ENCODE measurements at places on chromosomes 11 and 22.

DNA sequence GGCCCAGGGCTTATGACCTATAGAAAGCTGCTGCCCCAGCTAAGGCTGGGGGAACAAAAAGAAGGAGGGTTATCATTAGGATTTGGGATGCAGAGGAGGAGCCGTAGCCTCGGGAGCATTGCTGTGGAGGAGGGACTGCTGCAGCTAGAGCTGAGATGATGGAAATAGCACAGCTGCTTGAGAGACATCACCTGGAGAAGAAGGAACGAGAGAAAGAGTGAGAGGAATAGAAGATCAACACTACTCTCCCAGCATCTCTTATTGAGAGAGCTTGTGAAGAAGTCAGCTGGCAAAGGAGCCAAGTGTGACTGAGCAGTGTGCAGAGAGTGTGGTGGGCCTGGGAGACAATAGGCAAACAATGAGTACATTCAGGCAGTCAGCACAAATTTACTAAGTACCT lies 100.7 kb upstream of the PLET1 start:
- DNase-seq = no peak

DNA sequence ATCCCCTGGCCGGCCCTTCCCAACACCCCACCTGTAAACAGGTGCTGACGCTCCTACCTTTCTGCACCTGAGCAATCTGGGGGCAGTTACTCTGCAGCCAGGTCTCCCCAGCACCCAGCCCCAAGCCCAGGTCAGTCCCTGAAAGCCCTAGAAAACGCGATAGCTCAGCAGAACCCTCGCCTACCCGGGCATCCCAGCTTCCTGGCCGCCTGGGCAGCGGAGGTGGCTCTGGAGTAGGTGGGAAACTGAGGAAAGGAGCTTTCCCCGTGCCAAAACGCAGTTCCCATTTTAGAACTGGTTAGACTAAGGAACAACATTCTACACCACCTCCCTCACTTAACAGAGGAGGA lies 445 bp downstream of the SYTL2 start:
- DNase-seq = no peak

DNA sequence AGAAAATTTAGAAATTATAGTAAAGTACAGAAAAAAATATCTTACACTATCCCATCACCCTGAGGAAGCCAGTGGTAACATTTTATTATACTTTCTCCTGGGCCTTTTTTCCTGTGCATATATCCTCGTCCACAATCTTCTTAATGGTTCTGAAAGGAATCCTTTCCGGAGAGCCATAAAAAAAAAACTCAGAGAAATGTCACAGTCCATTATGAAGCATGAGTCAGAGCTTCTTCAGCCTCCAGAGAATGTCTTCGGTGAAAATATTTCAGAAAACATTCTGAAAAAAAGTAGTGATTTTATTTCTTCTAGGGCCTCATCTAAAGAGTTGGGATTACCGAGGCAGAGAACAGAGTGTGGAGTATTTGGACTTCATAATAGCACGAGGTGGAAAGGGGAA lies 163.4 kb downstream of the INSC start:
- no peak for DNase-seq

DNA sequence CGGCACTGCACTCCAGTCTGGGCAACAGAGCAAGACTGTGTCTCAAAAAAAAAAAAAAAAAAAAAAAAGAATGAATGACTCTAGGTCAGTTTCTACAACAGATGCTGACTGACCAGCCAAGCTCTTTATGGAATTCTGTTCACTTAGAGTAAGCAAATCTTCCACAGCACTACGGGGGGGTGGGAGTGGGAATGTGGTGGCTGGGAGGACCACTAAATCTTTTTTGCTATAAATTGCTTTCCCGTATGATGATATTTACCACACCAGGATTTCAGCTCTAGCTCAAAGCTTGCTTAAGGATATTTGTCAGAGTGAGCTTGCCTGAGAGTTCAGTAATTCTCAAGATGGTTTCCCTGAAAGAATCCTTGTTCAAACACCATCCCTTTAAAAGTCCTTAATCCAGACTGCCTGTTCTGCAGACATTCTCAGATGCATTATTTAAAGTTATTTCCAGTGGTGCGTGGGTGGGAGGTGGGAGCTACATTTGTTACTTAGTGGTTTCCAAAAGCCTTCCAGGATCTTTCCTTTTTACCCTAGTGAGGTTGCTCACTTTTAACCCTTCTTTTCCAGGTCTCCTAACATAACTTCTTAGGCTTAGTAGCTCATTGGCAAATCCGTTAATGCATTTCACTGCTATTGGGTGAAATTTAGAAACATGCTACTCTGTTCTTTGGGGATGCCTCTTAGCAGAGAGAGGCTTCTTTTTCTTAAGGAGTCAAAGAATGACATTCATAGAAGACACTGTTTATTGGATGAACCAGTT lies 65.9 kb downstream of the UBASH3B start:
- no peak for DNase-seq

- DNase-seq = peak; percentile 79
Measured at GRCh38 chr11:117220568-117220967, 11.3 kb downstream of the PCSK7 start.

- no peak for DNase-seq
Measured at GRCh38 chr11:69437001-69437875, 44.2 kb upstream of the LINC01488 start.

- DNase-seq = no peak
Measured at GRCh38 chr11:118082880-118083552, 3.7 kb downstream of the SMIM35 start.

DNA sequence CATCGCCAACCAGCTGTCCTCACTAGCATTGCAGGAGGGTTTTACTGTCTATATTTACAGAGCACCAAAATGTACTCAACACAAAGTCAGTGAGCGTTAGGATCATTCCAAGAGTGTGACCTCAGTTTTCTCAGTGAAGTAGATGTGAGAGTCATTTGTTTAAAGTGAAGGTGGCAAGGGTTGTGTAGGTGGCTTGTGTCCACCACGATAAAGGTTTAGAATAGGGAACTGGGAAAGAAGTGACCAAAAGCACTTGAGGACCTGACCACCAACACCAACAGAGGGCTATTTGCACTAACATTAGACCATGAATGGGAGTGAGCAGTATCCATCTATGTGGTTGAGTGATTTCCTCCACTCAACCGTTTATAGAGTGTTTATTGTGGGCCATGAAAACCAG lies 152.5 kb upstream of the POU2AF2 start:
- DNase-seq = no peak

DNA sequence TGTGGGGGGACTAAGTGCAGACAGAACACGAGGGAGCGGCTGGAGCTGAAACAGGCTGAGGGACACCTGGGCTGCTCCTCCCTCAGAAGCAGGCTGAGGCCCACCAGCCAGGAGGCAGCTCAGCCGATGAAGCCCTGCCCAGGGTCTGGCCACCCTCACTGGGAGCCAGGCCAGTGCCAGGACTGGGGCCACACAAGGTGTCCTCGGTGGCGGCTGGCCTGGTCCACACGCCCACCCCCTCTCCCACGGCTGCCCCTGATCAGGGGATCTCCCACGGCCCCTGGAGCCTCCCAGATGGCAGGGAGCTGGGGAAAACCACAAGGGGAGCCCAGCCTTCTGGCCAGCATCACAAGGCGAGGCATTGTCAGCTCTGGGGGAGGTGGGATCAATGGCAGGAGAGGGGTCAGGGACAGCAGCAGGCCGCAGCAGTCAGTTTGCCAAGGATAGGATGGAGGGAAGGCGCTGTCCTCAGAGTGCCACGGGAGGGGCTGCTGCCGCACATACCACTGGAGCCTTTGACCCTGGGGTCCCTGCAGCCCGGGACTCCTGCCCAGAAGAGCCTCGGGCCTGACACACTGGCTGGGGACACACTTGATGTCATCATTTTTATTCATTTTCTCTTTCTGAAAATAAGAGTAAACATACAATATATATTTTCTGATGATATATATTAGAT lies 11.7 kb upstream of the RASL10A start:
- DNase-seq = no peak

- DNase-seq = peak; percentile 34
Measured at GRCh38 chr11:62433904-62434276, 15.1 kb downstream of the SCGB1A1 start.

DNA sequence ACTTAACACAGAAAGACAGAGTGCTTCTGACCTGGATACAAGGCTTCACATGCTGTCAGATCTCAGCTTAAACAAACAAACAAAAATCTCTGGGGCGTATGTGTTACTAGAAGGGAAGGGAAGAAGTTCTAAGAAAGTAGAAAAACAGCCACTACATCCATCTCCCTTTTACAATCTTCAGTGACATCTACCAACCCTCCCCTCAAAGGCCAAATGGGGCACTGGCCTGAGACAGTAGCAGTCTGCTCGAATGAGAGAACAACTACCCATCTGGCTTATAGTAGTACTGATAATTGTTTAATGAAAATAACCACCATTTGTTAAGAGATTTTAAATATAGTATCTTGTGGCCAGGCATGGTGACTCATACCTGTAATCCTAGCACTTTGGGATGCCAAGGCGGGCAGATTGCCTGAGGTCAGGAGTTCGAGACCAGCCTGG lies 29.4 kb downstream of the CCDC83 start:
- no peak for DNase-seq

- no peak for DNase-seq
Measured at GRCh38 chr11:19225581-19225980, 15.2 kb downstream of the E2F8 start.

DNA sequence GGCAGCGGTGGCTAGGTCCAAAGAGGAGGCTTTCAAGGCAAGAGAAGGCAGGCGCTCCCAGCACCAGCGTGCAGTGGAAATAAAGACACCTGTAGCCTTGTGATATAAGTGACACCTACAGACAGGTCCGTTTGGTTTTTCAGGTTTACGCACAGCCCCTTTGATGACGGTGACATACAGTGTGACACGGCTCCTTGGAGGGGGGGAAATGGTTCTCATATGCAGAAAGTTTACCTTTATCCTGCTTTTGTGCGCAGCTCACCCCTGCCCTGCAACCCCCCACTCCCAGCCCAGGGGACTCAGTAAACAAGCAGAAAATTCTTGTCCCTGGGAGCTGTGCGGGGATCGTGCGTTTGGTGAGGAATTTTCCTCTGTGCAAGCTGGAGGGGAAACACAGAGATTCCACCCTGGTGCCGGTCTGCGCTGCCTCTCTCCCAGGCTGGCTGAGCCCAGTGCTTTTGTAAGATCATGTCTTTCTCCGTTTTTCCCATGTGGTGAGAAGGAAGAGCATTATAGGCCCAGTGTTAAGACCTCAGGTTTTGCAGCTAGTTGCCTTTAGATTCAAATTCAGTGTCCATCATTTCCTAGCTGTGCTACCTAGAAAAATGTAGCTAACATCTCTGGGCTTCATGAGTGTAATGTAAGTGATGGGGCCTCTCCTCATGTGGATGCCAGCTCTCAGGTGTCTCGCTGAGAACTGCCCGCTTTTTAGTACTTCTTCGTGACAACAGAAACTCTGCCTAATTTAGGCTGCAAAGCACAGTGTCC lies at the start of gene ELF5:
Gene ELF5 (minus strand): TSS at position 113 of the 768 bp plus-strand sequence. CDS start 8,045 bp downstream, outside the sequence.
- no peak for DNase-seq

DNA sequence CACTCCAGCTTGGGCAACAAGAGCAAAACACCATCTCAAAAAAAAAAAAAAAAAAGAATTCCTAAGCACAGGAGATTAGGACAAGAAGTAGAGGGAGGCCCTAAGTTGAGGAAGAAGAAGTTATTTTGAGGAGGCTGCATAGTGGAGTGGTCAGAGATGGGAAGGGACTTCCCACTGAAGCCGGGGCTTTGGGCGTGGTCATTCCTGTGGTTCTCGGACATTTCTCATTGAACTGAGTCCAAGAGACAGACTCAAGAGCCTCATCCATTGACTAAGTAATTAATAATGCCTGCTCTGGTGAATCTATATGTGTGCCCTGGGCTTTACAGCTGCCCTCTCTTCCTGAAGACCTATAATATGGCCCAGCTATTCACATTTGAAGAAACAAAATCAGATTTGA lies 53.2 kb upstream of the FTH1 start:
- DNase-seq = no peak

Measured in Ammon's horn (tissue), 1 donor.